ENCODE measurements at places on chromosomes 2 and 18.

GRCh38 chr2:129400826-129401225 is 578.6 kb upstream of the RAB6C start:
- no peak for DNase-seq

- DNase-seq: no peak
These were observed 49.5 kb upstream of the TMEM87B start for GRCh38 chr2:112005406-112006075.

DNA sequence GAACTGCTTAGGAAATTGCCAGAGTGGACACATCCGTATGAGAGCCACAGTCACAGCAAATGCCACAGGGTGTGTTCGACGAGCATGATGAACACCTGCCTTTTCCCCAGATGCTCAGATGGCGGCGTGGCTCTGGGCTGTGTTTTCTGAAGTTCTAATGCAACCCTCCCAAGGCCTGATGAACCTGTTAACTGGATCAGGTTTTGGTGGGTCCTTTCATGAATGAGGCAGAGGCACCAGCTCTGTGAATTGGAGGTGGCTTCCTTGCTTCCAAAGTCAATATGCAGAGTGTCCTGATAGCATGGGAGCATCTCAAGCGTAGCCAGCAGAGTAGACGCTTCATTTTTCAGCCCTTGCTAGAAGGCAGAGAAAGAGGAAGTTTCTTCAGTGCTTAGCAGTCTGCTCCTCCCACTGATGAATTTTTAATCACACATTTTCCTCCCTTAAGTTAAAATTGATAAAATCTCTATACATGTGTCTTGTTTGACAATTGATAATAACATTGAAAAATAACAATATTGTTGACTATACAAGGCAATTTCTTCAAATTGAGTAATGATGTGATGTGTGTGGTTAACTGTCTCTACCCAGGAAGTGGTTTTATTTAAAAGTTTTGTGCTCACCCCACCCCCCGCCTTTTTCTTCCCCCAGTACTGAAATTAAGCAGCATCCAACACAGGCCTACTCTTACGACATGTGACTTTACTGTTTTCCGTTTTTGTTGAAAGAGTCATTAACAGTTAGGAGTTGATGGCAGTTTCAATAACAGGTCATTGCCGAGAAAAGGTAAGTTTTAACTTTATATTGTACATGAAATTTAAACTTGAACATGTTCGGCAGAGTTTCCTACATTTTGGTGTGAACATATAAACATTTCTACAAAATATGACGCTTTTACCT is at the start of gene ARHGAP15:
Gene ARHGAP15, plus strand, starts transcription at position 739 of the 900 bp plus-strand sequence.
- peak; percentile 26 for DNase-seq

DNA sequence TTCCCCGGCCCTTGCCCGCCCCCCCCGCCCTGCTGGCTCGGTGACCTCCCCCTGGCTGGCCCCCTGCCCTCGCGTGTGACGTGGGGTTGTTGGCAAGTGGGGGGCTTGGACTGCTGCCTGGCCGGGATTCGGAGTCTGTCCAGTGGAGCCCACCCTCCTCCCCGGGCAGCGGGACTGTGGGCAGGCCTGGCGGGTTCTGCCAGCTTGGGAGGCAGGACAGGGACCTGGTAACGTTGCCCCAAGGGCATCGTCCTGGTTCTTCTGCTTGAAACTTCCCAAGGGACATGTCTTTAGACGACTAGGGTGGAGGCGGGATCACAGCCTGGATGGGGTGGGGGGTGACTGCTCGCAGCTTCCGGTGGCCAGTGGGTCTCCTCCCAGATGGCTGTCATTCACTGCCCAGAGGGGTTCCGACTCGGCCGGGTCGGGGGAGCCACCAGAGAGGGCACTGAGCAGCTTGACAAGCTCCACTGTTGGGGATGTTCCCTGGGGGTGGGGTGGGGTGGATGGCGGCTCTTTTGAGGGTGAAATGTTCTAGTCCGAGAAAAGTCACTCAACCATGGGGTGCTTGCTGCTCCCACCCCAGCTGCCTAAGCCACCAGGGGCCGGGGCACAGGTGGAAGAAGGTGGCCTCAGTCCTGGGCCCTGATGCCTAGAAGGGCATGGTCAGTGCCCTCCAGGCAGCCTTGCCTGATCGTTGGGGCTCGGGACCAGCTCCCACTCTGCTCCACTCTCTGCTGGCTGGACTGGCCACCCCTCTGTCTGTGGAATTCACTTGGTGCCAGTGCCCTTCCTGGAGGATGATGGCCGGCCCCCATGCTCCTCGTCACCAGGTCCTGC is 4.3 kb upstream of the HS6ST1 start:
- no peak for DNase-seq

GRCh38 chr2:162537651-162538050 is 193.7 kb downstream of the GCA start:
- DNase-seq: no peak

DNA sequence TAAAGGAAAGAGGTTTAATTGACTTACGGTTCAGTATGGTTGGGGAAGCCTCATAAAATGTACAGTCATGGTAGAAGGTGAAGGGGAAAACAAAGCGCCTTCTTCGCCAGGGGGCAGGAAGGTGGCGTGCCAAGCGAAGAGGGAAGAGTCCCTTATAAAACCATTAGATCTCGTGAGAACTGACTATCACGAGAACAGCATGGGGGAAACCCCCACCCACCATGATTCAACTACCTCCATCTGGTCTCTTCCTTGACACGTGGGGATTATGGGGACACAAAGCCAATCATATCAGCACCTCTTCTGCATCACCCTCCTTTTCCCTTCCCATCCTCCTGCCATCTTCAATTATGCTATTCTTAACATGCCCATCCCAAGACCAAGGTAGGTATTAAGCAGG is 29.9 kb upstream of the TANK start:
- no peak for DNase-seq

DNA sequence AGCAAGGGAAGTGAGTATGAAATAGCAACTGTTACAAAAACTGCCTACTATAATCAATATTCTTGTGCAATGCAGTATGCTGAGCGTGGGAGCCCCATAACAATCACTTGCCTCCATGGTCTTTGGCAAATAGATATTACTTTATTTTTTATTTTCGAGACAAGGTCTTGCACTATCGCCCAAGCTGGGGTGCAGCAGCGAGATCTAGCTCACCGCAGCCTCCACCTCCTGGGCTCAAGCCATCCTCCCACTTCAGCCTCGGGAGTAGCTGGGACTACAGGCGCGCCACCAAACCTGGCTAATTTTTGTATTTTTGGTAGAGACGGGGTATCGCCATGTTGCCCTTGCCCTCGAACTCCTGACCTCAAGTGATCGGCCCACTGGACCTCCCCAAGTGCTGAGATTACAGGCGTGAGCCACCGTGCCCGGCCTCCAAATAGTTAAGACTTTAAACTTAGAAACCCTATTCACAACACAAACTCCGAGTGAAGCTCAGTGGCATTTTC is 1.2 kb upstream of the CCNT2 start:
- no peak for DNase-seq

- DNase-seq: no peak
These were observed 612.2 kb upstream of the VRK2 start for GRCh38 chr2:57434441-57434840.

- no peak for DNase-seq
These were observed 22.1 kb upstream of the EVA1A start for GRCh38 chr2:75582840-75583239.

GRCh38 chr2:196544906-196545433 is 94.5 kb upstream of the CCDC150 start:
- DNase-seq: no peak

- DNase-seq: no peak
These were observed 89.8 kb upstream of the MYCN start for GRCh38 chr2:15850534-15850933.

DNA sequence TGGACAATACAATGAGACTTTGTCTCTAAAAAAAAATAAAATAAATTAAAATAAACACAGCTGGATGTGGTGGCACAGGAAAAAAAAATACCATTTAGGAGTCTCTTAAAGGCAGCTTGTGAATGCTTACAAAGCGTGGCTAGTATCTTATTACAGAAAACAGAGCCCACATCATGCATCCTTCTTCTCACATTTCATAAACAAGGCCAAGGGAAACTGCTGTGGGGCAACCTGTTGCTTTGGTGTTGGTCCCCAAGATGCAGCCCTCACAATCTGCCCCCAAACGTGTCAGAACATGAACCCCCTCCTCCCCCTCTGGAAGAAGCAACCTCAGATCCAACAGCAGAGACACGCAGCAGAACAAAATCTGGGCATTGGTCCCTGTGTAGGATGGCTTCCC is 2.6 kb downstream of the SLC14A1 start:
- DNase-seq: no peak

DNA sequence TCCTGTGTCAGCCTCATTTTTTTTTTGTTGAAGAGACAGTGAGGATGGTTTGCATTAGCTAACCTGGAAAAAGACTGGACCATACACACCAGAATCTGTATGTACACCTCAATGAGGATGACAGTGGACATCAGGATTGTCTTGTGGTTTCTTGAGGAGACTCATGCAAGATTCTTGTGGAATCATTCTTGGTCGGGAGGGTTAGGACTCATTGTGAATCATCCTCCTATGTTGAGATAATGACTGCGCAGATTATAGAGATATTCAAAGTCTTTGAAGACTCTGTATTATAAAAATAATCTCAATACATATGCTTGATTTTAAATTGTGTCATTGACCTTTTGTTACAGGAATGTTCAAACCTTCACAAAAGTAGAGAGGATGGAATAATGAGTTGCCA is 49.1 kb upstream of the DOCK10 start:
- no peak for DNase-seq

DNA sequence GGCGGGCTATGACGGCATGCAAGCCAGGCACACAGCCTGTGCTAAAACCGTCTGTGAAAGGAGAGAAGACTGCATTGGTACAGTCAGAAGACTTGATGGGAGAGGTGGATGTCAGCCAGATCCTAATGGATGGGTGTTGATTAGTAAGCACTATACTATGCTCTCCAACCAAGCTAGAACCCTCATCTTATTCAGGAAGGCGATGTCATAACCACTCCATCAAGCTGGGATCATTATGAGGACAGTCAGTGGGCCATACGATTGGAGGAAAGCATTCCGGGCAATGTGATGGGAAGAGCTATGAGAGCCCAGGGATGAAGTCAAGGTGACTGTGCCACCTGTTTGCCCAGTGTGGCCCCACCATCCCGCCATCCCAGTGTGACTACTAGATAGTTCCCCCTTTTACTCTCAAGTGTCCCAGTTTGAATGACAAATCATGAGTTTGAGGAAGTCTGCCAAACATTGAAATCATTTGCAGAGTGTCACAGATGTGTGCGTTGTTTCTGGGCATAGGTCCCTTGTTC is 66.4 kb downstream of the MRPS9 start:
- DNase-seq: no peak

DNA sequence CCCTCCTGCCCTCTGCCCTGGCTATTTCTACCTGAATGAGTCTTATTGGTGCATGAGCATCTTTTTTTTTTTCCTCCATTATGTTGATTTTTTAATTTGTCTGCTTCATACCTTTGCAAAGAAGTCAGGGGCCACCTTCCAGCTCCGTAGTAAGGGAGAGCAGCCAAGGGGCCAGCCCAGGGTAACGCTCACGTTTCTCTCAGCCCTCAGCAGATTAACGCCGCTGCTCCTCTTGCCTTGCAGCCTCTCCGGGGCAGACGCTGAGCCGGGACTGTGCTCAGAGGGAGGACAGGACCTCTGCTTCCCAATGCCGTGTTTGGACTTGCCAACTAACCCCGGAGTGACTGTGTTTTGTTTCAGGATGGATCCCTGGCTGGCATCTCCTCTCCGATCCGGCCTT is 241.7 kb downstream of the ATAD2B start:
- DNase-seq: no peak

GRCh38 chr2:81661081-81661480 is 1356.5 kb upstream of the LRRTM1 start:
- no peak for DNase-seq

DNA sequence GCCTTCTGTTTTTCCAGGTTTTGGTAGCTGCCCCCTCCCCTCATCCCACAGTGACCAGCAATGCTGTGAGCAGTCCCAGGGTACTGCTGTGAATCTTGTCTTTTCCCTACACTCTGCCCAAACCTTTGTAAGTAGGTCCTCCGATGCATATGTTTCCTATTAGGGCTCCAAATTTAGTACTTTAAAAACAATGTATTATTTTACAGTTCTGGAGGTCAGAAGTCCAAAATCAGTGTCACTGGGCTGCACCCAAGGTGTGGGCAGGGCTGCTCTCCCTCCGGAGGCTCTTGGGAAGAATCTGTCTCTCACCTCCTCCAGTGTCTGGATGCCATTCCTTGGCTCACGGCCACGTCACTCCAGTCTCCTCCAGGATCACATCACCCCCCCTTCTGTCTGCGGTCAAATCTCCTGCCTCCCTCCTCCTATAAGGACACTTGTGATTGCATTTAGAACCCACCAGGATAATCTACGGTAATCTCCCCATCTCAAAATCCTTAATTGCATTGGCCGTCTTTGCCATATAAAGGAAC is 208.5 kb downstream of the SH3BP4 start:
- no peak for DNase-seq

GRCh38 chr2:197707316-197708213 is 2.4 kb downstream of the MARS2 start:
- no peak for DNase-seq

DNA sequence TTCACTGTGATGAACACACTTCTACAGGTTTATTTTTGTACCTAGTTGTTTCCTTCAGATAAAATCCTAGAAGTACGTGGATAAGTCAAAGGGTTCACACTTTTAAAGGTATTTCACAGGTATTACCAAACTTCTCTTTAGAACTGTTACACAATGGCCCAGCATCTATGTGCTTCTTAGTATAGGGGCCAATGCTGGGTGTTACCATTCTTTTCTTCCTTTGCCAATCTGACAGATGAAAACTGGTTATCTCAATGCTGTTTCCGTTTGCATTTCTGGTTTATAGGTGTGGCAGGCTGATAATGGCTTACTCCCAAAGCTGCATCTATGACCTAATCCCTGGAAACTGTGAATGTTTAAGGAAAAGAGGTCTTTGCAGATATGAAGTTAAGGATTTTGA is 2.8 kb upstream of the TCF7L1 start:
- no peak for DNase-seq

DNA sequence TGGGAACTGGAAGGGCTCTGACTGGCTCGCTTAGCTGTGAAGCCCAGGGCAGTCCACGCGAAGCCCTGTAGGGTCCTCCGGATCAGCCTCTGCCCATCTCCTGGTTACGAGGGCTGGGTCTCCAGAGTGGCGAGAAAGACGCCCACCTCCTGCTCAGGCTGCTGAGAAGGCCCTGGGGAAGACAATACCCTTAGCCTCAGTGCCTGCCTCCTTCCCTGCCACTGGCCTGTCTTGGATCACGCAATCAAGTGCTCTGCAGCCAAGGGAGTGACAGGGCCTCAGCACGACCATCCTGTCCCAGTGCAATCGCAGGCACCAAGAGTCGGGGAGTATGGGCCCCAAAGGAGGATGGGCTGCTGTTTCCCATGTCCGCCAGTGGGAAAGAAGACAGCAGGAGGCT is 165.7 kb upstream of the GLI2 start:
- no peak for DNase-seq
